ENCODE measurements at places on chromosomes 3 and 15. TPM values are rescaled to one million over a fixed set of nuclear protein-coding genes. Genes with fewer than 3 reads are reported as not detected.

SCN11A gene
- 0.99 TPM for total RNA-seq

DNA sequence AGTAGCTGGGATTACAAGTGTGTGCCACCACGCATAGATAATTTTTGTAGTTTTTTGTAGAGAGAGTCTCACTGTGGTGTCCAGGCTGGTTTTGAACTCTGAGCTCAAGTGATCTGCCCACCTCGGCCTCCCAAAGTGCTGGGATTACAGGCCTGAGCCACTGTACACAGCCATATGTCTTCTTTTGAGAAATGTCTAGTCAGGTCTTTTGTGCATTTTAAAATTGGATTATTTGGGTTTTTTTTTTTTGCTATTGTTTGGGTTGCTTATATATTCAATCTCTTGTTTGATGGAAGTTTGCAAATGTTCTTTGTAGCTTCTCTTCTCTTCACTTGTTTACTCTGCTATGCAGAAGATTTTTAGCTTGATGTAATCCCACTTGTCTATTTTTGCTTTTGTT lies 6.2 kb upstream of the ARPP19 start:
- no peaks in the 10 kb centered on the region for H3K36me3 ChIP-seq
- H3K4me1 ChIP-seq, result no peaks in the 10 kb centered on the region
- H3K27ac ChIP-seq, result no peak overlapping the region
- H3K27me3 ChIP-seq, result no peaks in the 10 kb centered on the region

DNA sequence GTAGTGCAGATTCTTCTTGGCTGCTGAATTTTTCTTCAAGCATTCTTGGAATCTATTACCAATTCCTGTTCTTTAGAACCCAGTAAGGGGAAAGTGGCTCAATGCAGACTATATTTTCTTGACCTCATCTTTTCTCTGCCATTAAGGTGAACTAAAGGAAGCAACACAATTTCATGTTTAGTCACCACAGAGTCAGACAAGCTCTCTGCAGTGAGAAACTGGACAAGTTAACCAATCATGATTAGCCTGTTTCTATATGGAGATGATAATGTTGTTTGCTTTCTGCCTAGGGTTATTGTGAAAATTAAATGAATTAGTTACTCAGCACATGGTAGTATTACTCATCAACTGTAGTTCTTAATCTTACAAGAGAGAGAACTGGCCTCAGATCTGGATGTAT lies 1075.1 kb downstream of the AGBL1 start:
- no peak overlapping the region for H3K4me3 ChIP-seq
- H3K36me3 ChIP-seq, result no peaks in the 10 kb centered on the region
- H3K27ac ChIP-seq, result no peak overlapping the region
- no peaks in the 10 kb centered on the region for H3K27me3 ChIP-seq

DNA sequence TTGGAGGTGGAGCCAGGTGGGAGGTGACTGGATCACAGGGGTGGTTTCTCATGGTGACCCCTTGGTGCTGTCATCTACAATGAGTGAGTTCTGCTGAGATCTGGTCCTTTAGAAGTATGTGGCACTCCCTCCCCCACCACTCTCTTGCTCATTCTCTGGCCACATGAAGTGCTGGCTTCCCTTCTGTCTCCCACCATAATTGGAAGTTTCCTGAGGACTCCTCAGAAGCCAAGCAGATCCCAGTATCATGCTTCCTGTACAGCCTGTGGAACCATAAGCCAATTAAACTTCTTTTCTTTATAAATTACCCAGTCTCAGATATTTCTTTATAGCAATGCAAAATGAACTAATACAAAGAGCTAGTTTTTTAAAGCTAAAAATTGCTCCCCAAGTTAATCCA lies 54.7 kb downstream of the SLC41A3 start:
- no peaks in the 10 kb centered on the region for H3K27me3 ChIP-seq
- H3K36me3 ChIP-seq, result peaks cover 37% of the 10 kb centered on the region
- H3K27ac ChIP-seq, result no peak overlapping the region
- DNase-seq, result peak; percentile 7
- H3K4me3 ChIP-seq, result no peak overlapping the region
- no peaks in the 10 kb centered on the region for H3K4me1 ChIP-seq

DNA sequence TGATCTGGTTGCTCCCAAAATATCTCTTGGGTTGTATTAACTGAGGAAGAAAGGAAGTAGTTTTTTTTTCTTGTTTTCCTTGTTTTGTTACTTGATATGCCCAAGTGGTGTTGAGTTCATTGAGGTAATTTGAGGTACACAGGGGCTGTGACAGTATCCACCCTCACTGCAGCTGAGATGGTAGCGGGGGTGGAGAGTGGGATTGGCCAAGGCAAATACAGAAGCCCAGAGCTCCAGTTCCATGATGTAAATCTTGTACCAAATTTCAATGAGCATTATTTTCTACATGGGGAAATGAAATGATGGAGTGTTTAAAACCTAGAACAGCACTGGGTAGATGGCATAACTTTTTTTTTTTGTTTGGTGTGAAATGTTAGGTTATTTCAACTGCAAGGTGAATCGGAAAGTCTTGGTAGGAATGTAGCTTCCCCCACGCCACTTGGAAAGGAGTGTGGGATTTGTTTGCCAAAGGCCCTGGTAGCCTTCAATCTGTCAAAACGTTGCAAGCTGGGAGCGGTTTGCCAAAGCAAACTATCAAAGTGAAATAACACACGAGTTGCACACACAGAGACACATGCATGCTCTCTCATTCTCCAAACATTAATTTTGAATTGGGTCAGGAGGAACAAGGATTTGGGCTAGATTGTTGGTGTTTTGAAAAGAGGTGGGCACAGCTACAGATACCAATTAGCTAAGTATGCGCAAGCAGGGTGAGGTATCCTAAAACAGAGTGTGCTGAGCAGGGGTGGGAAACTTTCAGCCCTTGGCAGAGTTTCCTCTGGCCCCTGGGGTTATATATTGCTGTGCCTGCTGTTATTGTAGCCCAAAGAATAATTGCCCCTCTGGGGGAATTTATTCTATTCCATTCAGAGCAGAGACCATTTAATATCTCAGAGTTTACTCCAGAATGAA lies 34.6 kb downstream of the THSD4 start:
- H3K4me3 ChIP-seq, result no peak overlapping the region
- peak; percentile 81 for DNase-seq
- H3K27me3 ChIP-seq, result no peaks in the 10 kb centered on the region
- no peaks in the 10 kb centered on the region for H3K36me3 ChIP-seq
- peaks cover 27% of the 10 kb centered on the region for H3K4me1 ChIP-seq
- H3K27ac ChIP-seq, result peak overlapping the region; percentile 3

DNA sequence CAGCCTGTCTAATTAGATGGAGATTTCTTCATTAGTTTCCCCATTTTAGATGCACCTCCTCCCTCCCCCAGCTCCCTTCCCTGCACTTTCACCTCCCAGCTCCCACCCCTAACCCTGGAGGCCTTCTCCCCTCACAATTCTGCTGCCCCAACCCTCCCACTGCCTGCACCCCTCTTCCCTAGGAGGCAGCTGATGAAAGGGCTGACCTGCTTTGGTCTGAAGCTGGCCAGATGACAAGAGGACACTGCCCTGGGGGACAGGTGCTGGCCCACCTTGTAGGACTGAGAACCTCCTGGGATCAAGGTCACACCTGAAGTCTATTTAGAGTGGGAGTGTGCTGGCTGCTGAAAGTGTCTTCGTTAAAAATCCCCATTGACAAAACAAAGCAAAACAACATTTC lies 259.4 kb downstream of the TLE3 start:
- no peaks in the 10 kb centered on the region for H3K36me3 ChIP-seq
- H3K27ac ChIP-seq, result no peak overlapping the region
- H3K4me3 ChIP-seq, result no peak overlapping the region
- H3K4me1 ChIP-seq, result no peaks in the 10 kb centered on the region
- no peak for DNase-seq

- peaks cover 73% of the 10 kb centered on the region for H3K36me3 ChIP-seq
- H3K4me3 ChIP-seq, result no peak overlapping the region
- H3K27me3 ChIP-seq, result no peaks in the 10 kb centered on the region
- no peak overlapping the region for H3K27ac ChIP-seq
- H3K4me1 ChIP-seq, result no peaks in the 10 kb centered on the region
Observed at GRCh38 chr3:15055019-15055557, 10.0 kb downstream of the MRPS25 start.

PLA2G4B gene
- total RNA-seq, result 0.91 TPM

DNA sequence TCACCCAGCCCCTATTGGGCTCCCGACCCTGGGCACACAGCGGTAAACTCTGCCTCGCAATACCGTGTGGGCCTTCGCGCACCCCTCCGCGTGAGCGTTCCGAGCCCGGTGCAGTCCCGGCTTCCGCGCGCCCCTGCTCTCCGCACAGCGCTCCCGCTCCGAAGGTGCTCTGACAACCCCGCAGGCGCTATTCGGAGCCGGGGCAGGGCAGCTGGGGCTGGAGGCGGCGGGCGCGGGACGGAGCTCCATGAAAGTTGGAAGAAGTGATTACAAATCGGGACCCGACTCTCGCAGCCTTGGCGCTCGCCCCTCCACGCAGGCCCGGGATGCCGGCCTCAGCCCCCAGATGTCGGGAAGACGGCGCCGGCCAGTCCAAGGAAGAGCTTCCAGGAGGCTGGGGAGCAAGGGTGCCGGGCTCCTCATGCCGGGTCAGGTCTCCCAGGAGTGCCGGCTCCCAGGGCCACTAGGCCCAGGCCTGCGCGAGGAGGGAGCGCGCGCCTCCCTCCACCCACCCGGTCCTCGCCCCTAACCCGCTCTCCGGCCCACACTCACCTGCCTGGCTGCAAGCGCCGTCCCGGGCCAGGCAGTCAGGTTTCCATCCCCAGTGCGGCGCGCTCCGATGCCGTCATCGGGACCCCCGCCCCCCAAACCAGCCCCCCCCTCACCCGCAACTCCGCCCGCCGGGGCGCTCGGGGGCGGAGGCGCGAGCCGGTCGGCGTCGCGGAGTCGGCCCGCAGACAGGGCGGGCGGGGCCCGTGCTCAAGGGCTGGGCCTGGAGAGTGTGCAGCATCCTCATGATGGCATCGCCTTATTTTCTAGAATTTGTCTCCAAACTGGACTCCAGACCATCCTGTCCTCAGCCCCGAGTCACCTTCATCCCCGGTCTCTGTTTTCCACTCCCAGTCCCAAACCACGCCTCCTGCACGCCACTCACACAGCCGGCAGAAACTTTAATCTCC lies at the start of gene KIF7:
TSS of gene KIF7 (minus strand) at position 621 of the 959 bp plus-strand sequence. CDS start 2,537 bp downstream, outside the sequence.
- H3K27me3 ChIP-seq, result peaks cover 11% of the 10 kb centered on the region
- H3K4me3 ChIP-seq, result peak within 1 kb of the TSS; percentile 61
- peak within 1 kb of the TSS; percentile 78 for H3K27ac ChIP-seq
- H3K36me3 ChIP-seq, result no peaks in the 10 kb centered on the region
- DNase-seq, result no peak
- H3K4me1 ChIP-seq, result peaks cover 19% of the 10 kb centered on the region

DNA sequence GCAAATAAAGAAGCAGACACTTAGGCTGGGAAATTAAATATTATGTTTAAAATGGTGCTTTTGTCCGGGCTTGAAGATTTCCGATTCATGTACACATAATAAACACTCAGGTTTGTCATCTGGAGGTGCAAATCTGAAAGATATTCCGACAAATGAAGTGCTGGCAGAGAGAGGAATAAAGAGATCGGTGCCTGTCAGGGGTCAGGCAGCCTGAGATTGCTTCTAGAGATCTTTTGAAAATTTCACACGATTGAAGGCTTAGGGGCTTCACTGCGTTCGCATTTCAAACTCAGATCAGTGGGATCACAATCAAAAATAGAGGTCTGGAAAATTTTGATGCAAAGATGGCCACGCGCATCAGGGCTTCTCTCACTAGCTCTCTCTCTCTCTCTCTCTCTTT lies 33.2 kb downstream of the NR2F2 start:
- H3K36me3 ChIP-seq, result no peaks in the 10 kb centered on the region
- no peak overlapping the region for H3K27ac ChIP-seq
- DNase-seq, result no peak
- H3K27me3 ChIP-seq, result no peaks in the 10 kb centered on the region

- H3K4me3 ChIP-seq, result no peak overlapping the region
- H3K36me3 ChIP-seq, result no peaks in the 10 kb centered on the region
- no peak overlapping the region for H3K27ac ChIP-seq
Observed at GRCh38 chr3:55089211-55089610, 161.4 kb upstream of the LRTM1 start.

GPR149 gene
- total RNA-seq, result not detected

- H3K36me3 ChIP-seq, result no peaks in the 10 kb centered on the region
- peaks cover 5% of the 10 kb centered on the region for H3K4me1 ChIP-seq
- DNase-seq, result no peak
Observed at GRCh38 chr15:78561490-78561889, 3.8 kb upstream of the CHRNA5 start.

GRCh38 chr3:89332793-89333192 lies 225.4 kb downstream of the EPHA3 start:
- H3K27ac ChIP-seq, result no peak overlapping the region
- peaks cover 7% of the 10 kb centered on the region for H3K4me1 ChIP-seq
- no peaks in the 10 kb centered on the region for H3K27me3 ChIP-seq
- no peak for DNase-seq

DNA sequence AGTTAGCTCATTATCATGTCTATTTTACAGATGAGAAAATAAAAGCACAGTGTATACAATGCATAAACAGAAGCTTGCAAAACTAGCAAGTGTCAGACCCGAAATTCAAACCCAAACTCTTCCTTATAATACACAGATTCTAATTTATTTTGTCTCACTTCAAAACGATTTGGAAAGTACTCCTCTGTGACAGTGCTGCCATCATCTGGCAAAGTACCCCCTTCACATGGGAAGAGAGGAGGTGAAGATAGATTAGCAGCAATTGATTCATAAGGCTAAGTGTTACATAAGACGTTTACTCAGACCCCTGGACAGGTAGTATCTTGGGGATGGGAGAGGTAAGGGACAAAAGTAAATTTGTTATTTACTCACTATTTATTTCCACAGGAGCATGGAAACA lies 744.0 kb upstream of the SGO1 start:
- no peaks in the 10 kb centered on the region for H3K4me1 ChIP-seq
- no peak for DNase-seq
- no peak overlapping the region for H3K4me3 ChIP-seq
- no peak overlapping the region for H3K27ac ChIP-seq
- no peaks in the 10 kb centered on the region for H3K27me3 ChIP-seq

DNA sequence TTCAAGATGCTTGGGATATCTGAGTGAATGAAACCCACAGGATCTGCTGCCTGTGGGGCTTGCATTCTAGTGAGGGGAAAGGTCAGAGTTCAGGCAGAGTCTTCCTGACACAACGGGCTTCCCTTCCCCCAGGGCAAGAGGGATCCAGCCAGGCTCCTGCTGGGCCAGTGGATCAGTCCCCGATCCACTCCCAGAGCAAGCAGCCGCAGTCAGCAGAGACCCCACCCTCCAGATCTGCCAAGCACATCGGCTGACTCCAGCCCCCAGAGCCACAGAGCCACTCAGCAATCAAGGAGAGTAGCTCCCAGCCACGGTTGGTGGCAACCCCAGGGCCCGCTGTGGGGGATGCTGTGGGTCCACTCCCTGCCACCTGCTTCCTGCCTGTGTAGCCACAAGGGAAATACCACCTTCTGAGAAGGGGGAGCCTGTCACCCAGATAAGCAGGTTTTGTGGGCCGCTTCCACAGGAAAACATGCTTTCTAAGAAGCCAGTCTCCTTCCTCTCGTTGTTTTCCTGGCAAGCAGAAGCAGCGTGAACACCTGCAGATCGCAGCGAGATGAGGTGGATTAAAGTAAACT lies 44.9 kb downstream of the CPN2 start:
- no peaks in the 10 kb centered on the region for H3K36me3 ChIP-seq
- no peaks in the 10 kb centered on the region for H3K27me3 ChIP-seq
- H3K4me1 ChIP-seq, result peaks cover 11% of the 10 kb centered on the region

GRCh38 chr15:63380151-63380807 lies 1.4 kb downstream of the CA12 start:
- no peak for DNase-seq
- no peaks in the 10 kb centered on the region for H3K36me3 ChIP-seq
- H3K4me1 ChIP-seq, result peaks cover 31% of the 10 kb centered on the region
- no peak overlapping the region for H3K27ac ChIP-seq

- no peak overlapping the region for H3K4me3 ChIP-seq
- H3K4me1 ChIP-seq, result no peaks in the 10 kb centered on the region
- no peak for DNase-seq
- H3K36me3 ChIP-seq, result peaks cover 71% of the 10 kb centered on the region
- no peak overlapping the region for H3K27ac ChIP-seq
- H3K27me3 ChIP-seq, result no peaks in the 10 kb centered on the region
Observed at GRCh38 chr15:34358367-34358766, 8.6 kb downstream of the LPCAT4 start.

BFSP2 gene
- not detected for total RNA-seq

Data from esophagus muscularis mucosa (tissue), 4 donors.